Mucosa of descending colon (tissue), 3 donors: ENCODE measurements at places on chromosomes 12 and 14. TPM values are rescaled to one million over a fixed set of nuclear protein-coding genes. Genes with fewer than 3 reads are reported as not detected.

GRCh38 chr12:106901276-106901675 is 54.4 kb upstream of the TMEM263 start:
- no peak for DNase-seq

- no peak for DNase-seq
Observed at GRCh38 chr12:75979181-75979580, 52.4 kb downstream of the PHLDA1 start.

- DNase-seq: no peak
Observed at GRCh38 chr14:95832012-95832411, 44.6 kb upstream of the TUNAR start.

GRCh38 chr12:43676183-43676813 is 82.3 kb downstream of the PUS7L start:
- no peak for DNase-seq

- peak; percentile 92 for DNase-seq
Observed at GRCh38 chr12:56078931-56079722, 838 bp upstream of the ERBB3 start.

GRCh38 chr12:105574056-105574715 is 243.7 kb downstream of the C12orf75 start:
- no peak for DNase-seq

DNA sequence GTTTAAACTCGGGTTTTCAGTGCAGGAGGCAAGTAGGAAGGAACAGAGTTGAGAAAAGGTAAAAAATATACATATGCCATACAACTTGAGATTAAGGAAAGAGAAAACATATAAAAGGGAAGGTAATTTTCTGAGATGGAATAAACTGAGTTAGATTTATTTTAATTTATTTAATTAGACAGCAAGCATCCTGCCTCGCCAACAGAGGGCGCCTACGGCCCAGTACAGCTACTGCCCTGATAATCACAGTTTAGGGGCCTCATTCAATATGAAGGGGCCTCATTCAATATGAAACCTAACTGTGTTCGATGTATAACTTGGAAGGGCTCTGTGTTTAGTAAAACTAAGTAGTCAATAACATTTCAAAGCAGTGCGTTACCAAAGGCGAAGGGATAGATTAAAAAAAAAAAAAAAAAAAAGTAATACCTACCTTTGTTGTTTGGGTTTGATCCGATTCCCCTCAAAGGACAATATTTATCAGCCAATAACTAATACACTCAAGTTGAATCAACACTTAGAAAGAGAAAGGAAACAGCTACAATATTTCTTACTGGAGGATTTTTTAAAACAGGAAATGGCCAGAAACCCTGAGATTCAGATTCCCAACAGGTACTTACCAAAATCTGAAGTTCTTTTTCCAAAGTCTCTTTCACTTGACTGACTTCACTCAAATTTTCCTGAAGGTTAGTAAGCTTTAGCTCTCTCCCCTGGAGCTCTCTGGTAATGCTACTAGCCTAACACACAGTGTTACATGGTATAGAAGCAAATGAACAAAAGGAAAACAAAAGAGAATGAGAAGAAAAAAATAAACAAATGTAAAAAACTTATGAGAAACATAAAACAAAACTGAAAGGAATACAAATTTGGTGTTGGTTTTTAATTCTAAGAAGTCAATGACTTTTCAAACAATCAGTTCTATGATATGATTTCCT is 70.0 kb upstream of the VPS33A start:
- DNase-seq: no peak

DNA sequence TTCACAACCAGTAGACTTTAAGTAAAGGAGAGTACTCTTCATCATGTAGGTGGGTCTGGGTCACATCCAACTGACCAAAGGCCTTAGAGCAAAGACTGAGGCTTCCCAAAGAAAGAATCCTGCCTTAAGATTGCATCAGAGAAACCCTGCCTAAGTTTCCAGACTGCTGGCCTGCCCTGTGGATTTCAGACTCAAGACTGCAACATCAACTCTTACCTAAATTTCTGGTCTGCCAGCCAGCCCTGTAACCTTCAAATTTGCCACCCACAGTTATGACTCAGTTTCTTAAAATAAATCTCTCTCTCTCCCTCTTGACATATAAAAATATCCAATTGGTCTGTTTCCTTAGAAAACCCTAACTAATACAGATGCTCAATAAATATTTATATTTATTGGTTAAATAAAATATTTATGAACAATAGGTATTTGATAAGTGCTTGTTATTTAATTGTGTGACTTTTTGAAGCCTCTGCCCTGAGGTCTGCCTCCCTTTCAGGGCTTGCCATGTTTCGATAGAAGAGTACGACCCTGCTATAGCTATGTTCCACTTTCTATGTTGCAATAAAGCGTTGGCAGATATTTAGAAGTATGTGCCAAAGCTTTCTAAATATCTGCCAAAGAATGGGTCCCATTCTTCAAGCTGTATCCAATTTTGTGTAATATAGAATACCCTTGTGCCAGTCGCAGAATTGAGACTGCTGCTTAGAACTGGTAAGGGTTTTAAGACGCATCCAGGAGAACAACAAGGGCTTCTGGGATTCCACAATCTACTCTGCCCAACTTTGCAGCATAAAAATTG is 65.7 kb downstream of the TMEM30B start:
- no peak for DNase-seq

- no peak for DNase-seq
Observed at GRCh38 chr12:112676507-112676906, 115.0 kb upstream of the RPH3A start.

DNA sequence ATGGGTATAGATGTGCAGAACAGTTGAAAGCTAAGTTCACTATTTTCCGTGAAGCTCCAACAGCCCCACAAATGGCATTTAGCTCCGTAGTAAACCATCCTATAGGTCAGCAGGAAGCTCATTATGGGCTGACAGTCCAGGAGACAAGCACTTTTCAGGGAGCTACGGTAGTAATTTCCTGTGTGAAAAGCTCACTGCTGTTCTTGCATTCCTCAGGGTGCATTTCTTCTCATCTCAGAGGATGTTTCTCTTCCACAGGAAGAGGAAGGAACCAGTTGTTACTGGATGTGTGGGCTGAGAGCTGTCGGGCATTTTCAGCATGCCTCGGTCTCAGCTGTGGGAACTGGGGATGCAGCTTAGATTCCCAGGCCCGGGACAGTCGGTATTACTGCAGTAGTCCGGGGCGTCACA is 72.8 kb downstream of the GALNT4 start:
- no peak for DNase-seq

GRCh38 chr14:24556756-24557155 is 19.3 kb downstream of the CTSG start:
- DNase-seq: no peak

GRCh38 chr14:104019806-104020205 is 65.7 kb upstream of the ASPG start:
- DNase-seq: no peak

- no peak for DNase-seq
Observed at GRCh38 chr14:24311837-24312615, 724 bp downstream of the LTB4R start.

- DNase-seq: no peak
Observed at GRCh38 chr12:79857675-79858074, 77.2 kb downstream of the PPP1R12A start.

DNA sequence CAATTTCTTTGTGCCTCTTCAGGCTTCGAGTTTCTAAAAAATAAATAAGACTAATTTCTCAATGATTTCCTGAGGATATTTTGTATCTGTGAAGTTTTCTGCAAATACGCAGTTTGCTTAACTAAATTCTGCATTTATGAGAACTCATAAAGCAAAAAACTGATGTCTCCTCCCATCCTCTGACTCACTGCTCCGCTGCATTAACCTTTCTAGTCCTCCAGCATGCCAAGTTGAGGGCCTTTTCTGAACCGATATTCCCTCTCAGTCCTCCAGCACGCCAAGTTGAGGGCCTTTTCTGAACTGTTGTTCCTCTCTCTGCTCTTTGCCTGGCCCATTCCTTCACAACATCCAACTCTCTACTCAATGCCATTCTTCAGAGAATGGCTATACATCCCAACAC is 3.2 kb downstream of the IPO8 start:
- DNase-seq: no peak

- no peak for DNase-seq
Observed at GRCh38 chr12:99769396-99769980, 121.9 kb downstream of the GARIN6 start.

DNA sequence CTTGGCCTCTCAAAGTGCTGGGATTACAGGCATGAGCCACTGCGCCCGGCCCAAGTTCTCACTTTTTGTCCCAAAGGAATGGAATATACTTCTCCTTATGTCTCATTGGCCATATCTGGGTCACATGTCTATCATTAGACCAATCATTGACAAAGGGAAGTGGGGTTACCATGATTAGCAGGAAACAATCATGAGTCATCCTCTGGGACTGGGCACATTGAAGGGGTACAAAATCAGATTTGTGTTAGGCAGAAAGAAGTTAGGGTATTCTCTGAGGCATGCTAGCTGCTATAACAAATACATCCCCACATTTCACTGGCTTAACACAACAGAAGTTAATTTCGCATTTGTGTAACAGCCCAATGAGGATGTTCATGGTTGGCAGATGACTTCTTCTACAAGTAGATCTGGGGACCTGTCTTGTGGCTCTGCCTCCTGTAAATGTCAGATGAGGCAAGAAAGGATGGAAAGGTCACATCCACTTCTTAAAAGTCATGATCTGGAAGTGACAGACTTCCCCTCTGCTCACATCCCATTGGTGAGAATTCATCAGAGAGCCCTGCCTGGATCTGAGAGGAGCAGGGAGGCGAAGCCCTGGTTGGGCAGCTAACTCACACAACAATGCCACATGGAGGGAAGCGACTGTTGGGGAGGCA is 3.1 kb downstream of the CCDC63 start:
- no peak for DNase-seq

- DNase-seq: no peak
Observed at GRCh38 chr14:49505041-49505766, 81.0 kb downstream of the RPS29 start.

GRCh38 chr14:76776428-76777251 is 15.4 kb downstream of the VASH1 start:
- DNase-seq: no peak

DNA sequence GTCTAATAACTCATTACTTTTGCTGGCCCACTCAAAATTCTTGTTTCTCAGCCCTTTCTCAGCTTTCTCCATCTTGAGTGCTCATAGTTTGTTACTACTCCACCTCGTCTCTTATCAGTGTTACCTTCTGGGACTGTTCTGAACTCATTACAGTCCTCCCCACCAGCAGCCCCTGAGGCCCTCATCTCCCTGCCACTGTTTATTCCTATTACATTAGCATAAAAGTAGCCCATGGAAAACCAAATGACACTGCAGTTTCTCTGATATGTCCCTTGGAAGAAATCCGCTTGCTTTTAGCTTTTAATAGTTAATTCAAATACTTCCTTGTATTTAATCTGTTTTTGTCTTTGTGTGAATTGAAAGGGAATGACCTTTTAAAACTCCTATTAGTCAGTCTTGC is 7.6 kb downstream of the AKAP6 start:
- no peak for DNase-seq

- no peak for DNase-seq
Observed at GRCh38 chr12:94565683-94566082, 84.7 kb downstream of the TMCC3 start.

- peak; percentile 39 for DNase-seq
Observed at GRCh38 chr12:76029982-76030340, 1.6 kb downstream of the PHLDA1 start.

DNA sequence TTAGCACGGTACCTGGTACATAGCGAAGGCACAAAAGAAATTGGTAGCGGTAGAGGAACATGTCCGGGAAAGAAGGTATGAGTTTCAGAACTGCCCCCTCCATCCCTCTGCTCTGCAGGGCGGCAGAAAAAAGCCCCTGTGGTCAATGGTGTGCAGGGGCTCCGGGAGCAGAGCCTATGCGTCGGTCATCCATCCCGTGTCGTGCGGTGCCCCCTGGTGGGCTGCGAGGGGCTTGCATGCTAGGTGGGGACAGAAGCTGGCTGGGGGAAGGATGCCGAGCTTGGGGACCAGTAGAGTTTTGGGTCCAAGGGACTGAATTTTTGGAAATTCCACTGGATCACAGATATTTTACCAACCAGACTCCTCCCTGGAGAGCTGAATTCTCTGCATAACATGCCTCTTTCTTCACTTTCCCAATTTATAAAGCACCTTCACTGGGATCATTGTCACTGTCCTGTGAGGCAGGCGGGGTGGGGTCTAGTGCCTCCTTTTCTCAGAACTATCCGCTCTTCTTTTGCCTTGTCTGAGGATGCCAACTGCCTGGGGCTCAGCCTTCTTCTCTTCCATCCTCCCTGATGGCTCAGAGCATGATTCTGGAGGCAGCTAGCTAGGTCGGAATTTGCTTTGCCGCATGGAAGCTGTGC is 148.7 kb downstream of the SMOC1 start:
- DNase-seq: no peak

GRCh38 chr14:96050482-96050881 is 11.3 kb downstream of the C14orf132 start:
- DNase-seq: no peak

GRCh38 chr14:86050072-86050683 is 520.2 kb downstream of the FLRT2 start:
- DNase-seq: no peak

- peak; percentile 71 for DNase-seq
Observed at GRCh38 chr14:101927859-101928258, 36.5 kb upstream of the DYNC1H1 start.

DNA sequence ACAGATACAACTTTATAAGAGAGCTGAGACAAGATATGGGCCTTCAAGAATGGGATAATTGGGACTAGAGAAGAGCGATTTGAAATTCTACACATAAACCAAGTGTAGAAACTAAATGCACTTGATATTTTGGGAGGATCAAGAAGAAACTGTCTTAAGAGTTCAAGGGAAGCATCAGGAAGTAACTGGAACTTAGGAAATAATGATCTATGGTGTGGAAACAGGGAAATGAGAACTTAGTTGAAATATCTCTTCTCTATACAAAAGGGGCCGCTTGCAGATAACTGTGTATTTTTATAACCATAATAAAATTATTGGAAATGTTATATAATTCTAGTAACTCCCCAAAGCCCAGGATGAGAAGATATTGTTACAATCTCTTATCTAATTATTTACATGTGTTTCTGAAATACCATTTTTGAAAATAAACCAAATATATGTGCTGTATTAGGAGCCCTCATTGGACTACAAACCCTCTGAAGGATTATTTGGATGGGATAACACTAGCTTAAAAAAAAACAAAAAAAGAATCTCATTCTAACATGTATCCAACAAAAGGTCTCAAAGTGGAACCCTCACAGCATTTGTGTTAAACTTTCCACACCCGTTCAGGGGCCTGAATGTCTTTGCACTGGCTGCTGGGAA is 84.7 kb upstream of the FLRT2 start:
- DNase-seq: no peak

- DNase-seq: no peak
Observed at GRCh38 chr14:103142026-103142425, 18.8 kb downstream of the TNFAIP2 start.

- DNase-seq: no peak
Observed at GRCh38 chr12:92408072-92408900, 262.6 kb upstream of the BTG1 start.

Gene TAS2R46
- 4.2 TPM for total RNA-seq

Gene TULP3
- total RNA-seq: 18.2 TPM

Gene CAPZA3
- not detected for total RNA-seq

Gene JPH4
- 3.7 TPM for total RNA-seq

Gene TRHDE
- 6.2 TPM for total RNA-seq

Gene PPP1R36
- total RNA-seq: 1.8 TPM

Gene SPTB
- 0.51 TPM for total RNA-seq

Gene SARNP
- 38.7 TPM for total RNA-seq

Gene TEP1
- total RNA-seq: 121 TPM

Gene KLRC2
- total RNA-seq: 2.6 TPM

Gene INF2
- 176 TPM for total RNA-seq

Gene ACSM4
- not detected for total RNA-seq

Gene APOLD1
- total RNA-seq: 5.0 TPM

Gene PRB4
- not detected for total RNA-seq

Gene ABCC9
- 60.6 TPM for total RNA-seq

Gene SINHCAF
- total RNA-seq: 46.8 TPM

Gene HOXC9
- total RNA-seq: not detected

Gene CABP1
- total RNA-seq: 0.51 TPM

Gene HRK
- 0.25 TPM for total RNA-seq
